ENCODE measurements at places on chromosomes 13 and 19.

DNA sequence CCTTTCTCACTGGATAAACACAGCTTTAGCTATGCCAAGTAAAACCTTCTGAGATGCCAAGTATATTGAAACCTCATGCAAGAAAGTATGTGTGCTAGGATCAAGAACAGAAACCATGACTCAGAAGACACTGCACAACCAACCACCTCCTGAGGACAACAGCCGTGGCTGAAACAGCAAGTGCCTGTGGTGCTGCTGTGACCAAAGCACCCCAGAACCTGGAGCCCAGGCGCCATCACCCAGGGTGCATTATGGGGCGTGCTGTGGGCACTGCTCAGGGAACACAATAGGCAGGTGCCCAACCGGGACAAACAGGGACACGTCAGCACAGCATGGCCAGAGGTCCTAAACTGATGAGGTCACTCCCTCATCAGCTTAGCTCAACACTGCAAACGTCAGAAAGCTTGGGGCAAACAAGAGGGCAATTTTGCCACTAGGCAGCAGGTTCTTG lies 101.3 kb upstream of the SLC15A1 start:
- no peak for DNase-seq

DNA sequence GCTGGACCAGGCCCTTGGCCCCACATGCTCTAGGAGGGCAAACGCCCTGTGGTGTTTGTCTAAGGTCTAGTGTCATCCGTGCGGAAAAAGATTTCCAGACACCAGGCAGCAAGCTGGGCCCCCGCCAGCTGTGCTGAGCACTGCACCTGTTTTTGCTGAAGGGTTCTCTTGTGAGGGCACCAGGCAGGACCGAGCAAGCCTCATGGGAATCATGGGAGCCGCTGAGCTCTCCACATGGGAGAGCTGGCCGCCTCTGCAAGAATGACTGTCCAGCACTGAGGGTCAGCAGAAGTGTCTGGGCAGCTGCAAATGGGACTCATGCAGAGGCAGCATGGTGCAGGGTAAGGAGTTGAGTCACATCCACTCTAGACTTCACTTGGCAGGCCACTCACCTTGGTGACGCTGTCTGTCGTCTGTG lies 12.0 kb downstream of the B3GNT8 start:
- no peak for DNase-seq

- DNase-seq, result no peak
Measured at GRCh38 chr19:741506-742131, 9.3 kb upstream of the MISP start.

DNA sequence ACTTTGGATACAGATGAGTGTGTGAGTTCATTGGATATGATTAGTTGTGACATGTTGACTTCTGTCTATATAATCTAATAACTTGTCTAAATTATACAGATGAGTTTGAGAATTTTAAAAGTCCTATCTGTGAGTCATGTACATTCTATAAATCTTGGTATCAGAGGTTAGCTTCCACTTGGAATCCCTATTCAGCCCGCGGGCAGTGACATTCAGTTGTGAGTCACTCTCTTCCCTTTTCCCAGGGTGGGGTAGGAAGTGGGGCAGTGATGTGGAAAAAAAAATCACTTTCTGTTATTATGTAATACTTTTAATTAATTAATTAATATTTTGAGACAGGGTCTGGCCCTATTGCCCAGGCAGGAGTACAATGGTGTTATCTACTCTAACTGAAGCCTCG lies 33.0 kb upstream of the ZNF808 start:
- DNase-seq, result no peak

DNA sequence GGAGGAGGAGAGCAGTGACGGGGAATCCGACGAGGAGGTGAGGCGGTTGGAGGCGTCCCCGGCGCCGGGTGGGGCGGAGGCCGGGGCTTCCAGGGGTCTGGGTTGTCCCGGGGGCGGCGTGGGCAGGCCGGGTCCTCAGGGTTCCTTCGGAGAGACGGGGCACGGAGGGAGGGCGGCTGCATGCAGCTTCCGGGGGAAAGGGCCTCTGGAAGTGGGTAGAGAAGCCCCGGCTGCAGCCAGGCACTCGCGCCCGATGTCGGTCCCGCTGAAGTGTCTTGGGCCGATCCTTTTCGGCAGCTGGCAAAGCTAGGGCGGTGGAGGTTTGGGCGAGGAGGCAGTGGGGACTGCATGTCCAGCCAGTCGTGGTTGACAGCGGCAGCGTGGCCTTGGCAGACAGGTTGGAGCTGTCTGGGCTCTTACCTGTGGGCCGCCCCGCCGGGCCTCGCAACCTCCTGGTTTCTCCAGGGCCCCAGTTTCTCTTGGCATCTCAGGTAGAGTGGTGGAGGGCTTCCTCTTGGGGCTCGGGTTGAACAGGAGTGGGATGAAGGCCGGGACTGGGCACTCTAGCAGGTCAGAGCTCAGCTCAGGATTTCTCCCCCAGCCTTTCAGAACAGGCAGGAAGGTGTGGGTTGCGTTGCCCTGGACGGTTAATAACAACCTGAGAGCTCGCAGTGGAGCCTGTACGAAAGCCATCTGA lies 690 bp downstream of the KMT2B start:
- no peak for DNase-seq

DNA sequence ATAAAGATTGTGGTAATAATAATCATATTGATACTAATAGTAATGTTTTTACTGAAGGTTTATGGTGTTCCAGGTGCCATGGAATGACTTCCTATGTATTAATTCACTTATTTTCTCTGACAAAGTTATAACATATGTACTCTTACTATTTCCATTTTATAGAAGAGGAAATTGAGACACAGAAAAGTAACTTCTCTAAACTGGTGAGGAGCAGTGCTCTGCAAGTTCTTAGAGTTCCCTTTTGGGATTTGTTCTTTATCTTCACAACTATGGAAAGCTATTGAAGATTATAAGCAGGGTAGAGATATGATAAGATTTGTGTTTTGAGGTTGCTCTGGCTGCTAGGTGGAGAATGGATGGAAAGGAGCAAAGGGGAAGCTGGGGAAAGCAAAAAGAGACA lies 83.9 kb upstream of the OLFM4 start:
- no peak for DNase-seq

DNA sequence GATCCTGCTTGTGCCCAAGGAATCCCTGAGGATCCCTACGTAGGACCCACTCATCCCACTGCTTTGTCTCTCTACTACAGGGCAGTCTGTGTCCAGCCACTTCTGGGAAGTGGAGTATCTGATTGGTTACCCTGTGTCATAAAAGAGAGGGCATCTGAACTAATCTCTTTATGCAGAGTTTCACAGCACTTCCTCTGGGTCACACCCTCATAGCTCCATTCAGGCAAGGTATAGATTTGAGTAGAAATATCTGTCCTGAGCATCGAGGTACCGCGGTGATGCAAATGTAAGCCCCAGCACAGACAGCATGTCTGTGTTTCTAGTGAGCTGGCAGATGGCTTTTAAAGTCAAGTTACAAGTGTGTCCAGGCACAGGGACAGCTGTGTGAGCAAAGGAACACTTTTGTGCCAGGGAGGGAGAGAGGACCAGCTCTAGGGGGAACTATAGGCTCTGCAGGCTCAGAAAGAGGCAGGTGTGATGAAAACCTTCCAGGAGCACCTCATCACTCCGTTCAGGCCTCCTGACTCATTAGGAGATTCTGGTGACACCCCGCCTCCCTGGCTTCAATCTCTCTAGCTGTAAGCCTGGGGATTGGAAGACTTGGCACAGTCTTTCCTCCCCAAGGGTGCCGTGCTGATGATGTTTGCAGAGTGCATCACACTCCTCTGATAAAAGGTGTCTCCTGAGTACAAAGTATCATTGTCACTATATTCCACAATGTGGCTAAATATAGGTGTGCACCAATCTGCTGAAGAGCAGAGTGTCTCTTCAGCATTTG lies 84.3 kb upstream of the UBL3 start:
- DNase-seq, result no peak

DNA sequence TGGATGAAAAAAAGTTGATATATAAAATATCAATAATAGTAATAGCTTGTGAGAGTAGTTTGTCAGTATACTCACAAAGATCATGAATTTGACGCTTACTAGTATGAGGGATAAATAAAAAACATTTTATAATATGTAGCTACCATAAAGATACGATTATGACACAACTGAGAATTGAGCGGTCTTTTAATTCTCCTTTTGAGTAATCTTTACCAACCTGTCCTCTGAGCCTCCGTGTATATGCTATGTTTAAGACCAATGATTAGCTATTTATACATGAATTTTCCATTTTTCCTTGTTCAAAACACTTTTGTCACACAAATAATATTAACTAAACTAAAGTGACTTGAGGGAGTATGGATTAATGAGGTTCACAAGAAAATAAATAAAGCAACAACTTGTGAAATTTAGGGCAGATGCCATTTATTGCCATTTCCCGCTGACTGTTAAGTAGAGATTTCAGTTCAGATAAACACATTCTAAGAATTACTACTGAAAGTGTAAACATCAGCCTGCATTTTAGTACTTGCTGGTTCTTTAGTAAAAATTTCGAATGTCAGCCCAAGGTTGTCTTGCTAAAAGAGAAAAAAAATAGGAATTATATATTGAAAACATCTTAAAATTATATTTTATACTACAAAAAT lies 6.2 kb upstream of the IRS2 start:
- no peak for DNase-seq

- DNase-seq, result no peak
Measured at GRCh38 chr19:51131780-51132680, 7.3 kb downstream of the SIGLEC9 start.

GRCh38 chr19:12790628-12791344 lies 500 bp upstream of the JUNB start:
- no peak for DNase-seq

GRCh38 chr19:18176367-18177310 lies 3.0 kb downstream of the IFI30 start:
- DNase-seq, result no peak

- DNase-seq, result no peak
Measured at GRCh38 chr13:79851318-79851717, 370.4 kb downstream of the NDFIP2 start.

DNA sequence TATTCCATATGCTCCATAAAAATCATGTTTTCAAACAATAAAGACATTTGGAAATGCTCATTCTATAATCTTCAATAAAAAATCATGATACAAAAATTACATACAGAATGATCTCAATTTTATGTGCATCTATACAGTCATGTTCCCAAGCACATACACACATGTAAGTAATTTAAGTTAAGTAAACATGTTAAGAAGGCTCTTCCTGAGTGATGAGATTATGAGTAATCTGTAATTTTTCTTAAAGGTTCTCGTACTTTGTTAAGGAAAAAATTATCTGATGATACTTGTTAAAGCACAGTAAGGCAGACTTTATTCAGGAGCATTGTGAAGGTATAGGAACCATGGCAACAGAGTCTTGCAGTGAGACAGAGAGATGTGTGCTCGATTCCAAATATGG lies 30.0 kb upstream of the DLEU7 start:
- no peak for DNase-seq

DNA sequence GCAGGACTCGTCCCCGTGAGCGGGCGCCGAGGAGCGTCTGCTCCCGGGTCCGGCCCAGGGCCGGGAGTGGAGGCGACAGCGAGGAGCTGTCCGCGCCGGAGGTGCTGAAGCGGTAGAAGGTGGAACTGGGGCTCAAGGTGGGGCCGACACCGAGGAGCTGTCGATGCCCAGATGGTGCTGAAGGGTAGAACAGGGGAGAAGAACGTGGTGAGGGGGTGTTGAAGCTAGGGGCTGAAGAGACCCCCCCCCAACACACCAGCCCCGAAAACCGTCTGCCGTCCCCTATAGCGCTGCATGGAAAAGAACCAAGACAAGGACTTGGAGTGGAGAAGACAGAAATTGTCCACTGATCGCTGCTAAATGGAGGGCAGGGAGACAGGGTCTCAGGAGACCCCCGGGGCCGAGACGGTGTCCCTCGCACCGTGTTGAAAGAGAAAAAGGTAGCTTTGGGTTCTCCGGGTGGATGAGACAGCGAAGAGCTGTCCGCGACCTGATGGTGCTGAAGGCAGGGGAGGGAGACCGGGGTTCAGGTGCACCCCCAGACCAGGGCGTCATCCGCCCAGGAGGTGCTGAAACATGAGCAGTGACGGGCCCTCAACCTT lies 7.1 kb upstream of the PDE4C start:
- DNase-seq, result no peak

GRCh38 chr13:42189061-42189460 lies 82.9 kb upstream of the AKAP11 start:
- no peak for DNase-seq

DNA sequence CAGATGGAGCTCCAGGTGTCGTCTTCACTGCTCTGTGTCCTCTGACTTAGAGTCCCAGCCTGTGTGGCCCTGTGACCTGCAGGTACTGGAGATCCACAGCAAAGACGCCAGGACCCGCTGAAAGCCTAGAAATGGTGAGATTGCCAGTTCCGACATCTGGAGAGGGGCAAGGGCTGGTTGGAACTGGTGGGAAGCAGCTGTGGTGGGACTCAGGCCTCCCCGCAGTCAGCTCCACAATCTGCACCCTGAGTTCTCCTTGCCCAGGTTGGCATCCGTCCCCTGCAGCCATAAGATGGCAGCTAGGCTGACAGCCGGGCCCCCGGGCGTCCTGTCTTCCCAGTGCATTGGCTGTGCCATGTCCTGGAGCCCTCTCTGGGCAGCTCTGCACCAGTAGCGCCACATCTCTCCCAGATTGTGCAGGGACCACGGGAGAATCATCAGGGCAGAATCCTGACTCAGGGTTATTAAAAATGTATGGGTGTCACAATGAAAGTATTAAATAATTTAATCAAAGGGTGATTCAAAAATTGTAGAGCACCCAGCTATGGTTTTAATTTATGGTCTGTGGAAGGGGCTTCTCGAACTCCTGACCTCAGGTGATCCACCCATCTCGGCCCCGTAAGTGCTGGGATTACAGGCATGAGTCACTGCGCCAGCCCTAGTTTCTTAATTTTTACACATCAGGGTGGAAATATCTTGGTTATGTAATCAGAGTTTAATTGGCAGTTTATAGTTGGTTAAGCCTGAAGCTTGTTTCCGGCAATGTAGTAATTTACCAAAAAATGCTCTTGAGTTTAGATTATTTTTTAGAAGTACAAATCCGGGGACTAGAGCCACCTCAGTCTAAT lies 32.2 kb upstream of the ZNF681 start:
- no peak for DNase-seq

DNA sequence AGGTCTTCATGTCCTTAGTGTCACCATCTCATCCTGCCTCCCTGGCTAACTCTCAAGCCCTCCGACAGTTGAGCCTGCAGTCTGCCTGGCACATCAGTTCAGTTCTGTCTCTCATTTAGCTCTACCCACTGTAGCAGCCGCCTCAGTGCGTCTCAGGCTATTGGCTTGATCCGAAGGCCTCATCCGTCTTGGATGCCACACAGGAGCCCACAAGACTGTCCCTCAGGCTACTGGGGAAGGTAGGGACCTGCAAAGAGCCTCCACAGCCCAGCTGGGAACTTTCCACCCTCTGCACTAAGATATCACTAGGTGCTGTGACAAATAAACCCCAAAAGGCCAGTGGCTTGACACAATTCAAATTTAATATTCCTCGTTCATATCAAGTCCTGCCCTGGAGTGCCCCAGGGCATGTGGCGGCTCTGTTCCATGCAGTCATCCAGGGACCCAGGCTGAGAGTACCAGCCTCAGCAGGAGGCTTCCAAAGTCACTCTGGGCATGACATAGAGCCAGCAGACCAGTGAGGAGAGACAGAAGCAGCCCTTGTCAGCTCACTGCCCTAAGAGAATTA lies 5.7 kb downstream of the VSTM2B start:
- no peak for DNase-seq

- DNase-seq, result no peak
Measured at GRCh38 chr13:79516595-79516994, 35.6 kb downstream of the NDFIP2 start.

Measured in smooth muscle cell of the brain vasculature (primary cell).